ENCODE measurements at places on chromosomes 12 and 14.

DNA sequence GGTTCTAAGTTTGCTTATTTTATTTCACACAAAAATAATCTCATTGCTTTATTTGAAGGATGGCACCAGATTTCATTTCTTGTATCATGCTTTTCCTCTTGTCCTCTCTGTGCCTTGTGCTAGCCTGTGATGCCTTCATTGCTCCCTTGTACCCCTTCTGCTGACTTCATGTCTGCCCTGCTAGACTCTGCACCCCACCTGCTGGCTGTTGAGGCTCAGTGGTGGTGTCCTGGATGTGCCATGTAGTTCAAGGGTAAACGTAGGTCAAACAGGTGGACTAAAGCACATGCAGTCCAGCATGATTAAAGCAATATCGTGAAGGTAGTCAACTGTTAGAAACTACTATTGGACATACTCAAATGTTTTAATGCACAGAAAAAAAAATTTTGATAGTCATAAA, 21.6 kb downstream of the MRPS35 start:
- H3K27ac ChIP-seq: no peak overlapping the region
- H3K27me3 ChIP-seq: no peaks in the 10 kb centered on the region
- H3K4me3 ChIP-seq: no peak overlapping the region
- H3K4me1 ChIP-seq: no peaks in the 10 kb centered on the region
- peaks cover 18% of the 10 kb centered on the region for H3K36me3 ChIP-seq

GRCh38 chr14:68822132-68822651, 29.3 kb upstream of the ZFP36L1 start:
- no peak overlapping the region for H3K4me3 ChIP-seq
- no peaks in the 10 kb centered on the region for H3K36me3 ChIP-seq
- no peak for DNase-seq
- H3K27me3 ChIP-seq: no peaks in the 10 kb centered on the region

DNA sequence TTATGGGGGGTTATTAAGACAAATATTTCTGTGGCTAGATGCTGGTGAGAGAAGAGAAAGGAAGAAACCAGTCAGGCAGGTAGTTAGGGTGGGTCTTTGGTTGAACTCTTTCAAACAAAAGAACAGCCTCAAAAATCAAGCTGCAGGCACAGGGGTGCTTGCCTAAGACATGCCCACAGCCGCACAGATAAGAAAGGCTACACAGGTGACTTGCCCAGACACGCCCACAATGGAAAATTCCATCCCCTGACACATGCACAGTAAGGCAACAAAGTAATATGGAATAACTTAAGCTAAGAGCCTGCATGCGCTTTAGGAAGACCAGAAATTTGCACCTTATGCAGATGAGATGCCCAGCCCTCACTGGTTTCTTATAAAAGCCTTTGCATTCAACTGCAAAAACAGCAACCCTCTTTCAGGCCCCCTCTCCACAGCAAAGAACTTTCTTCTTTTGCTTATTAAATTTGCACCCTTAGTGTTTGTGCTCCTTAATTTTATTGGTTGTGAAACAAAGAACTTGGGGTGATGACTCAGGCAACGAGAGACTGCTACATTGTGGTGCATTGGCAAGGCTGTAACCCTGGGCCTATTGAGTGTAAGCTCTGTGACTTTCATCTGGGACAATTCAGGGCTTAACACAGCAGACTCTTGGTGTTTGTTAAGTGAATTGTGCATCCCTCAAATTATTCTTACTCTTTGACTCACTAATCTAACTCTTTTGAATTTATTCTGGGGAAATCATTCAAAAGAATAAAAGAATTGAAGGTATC, 149.4 kb downstream of the RPAP3 start:
- no peaks in the 10 kb centered on the region for H3K36me3 ChIP-seq
- H3K27me3 ChIP-seq: peaks cover 18% of the 10 kb centered on the region
- no peak for DNase-seq
- H3K4me1 ChIP-seq: no peaks in the 10 kb centered on the region

GRCh38 chr12:116642106-116642505, 82.9 kb downstream of the MAP1LC3B2 start:
- no peak overlapping the region for H3K4me3 ChIP-seq
- H3K4me1 ChIP-seq: no peaks in the 10 kb centered on the region
- H3K36me3 ChIP-seq: no peaks in the 10 kb centered on the region
- H3K27me3 ChIP-seq: peaks cover 24% of the 10 kb centered on the region
- DNase-seq: no peak

GRCh38 chr14:77681196-77682157, 26.3 kb downstream of the ALKBH1 start:
- H3K4me1 ChIP-seq: peaks cover 5% of the 10 kb centered on the region
- no peak overlapping the region for H3K27ac ChIP-seq
- peak; percentile 25 for DNase-seq
- H3K36me3 ChIP-seq: peaks cover 10% of the 10 kb centered on the region
